ENCODE measurements at places on chromosomes 4 and X. TPM values are rescaled to one million over a fixed set of nuclear protein-coding genes. Genes with fewer than 3 reads are reported as not detected.
A peak's percentile ranks its signal among the peaks of the same experiment; 100 is the strongest.

Gene WDFY3
- polyA plus RNA-seq = 25.5 TPM

- DNase-seq = no peak
Observed at GRCh38 chr4:60259781-60260180, 940.3 kb upstream of the ADGRL3 start.

DNA sequence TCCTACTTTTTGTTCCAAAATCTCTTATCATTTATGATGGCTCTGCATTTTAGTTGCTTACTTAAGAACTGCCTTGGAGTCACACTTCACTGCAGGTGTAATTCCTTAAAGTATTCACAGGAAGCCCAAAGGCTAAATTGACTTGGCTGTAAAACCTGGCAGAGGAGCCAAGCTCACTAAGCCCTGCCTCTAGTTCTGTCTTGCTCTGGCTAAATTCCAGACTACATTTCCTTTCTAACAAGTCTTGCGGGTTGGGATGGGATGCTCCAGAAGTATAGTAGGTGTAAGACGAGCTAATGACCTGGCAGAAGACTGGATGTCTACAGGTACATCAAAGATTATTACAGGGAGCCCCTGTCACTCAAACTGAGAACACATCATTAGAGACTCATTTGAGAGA lies 924.0 kb upstream of the INTU start:
- no peak for DNase-seq

DNA sequence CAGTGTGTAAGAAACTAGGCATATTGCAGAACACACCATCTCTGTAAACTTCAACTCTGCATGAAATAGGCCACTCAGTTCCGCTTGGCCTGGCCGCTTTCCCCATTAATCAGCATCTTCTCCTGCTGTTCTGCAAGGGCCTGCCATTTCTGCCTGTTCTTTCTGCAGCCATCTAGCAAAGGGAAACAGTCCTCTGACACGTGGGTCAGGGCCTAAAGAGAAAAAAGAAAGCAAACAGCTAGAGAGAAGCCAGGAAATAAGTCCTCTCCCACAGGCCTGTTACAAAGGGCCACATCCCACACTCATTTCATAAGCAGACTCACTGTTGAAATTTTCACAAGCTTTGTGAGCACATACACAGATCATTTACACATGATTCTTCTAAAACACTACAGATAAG lies 130.1 kb downstream of the PDE5A start:
- no peak for DNase-seq

- peak; percentile 85 for DNase-seq
Observed at GRCh38 chr4:72312032-72312650, 256.9 kb downstream of the ADAMTS3 start.

Data from hindlimb muscle (tissue), 1 donor.